Effector CD4-positive, alpha-beta T cell (primary cell): ENCODE measurements at places on chromosomes 5 and 9.

- DNase-seq = no peak
These were observed 8.9 kb upstream of the HSPA9 start for GRCh38 chr5:138583984-138584637.

- no peak for DNase-seq
These were observed 185.3 kb downstream of the MAPKAP1 start for GRCh38 chr9:125521462-125522327.

GRCh38 chr9:135992486-135993408 is 31.6 kb upstream of the UBAC1 start:
- no peak for DNase-seq

DNA sequence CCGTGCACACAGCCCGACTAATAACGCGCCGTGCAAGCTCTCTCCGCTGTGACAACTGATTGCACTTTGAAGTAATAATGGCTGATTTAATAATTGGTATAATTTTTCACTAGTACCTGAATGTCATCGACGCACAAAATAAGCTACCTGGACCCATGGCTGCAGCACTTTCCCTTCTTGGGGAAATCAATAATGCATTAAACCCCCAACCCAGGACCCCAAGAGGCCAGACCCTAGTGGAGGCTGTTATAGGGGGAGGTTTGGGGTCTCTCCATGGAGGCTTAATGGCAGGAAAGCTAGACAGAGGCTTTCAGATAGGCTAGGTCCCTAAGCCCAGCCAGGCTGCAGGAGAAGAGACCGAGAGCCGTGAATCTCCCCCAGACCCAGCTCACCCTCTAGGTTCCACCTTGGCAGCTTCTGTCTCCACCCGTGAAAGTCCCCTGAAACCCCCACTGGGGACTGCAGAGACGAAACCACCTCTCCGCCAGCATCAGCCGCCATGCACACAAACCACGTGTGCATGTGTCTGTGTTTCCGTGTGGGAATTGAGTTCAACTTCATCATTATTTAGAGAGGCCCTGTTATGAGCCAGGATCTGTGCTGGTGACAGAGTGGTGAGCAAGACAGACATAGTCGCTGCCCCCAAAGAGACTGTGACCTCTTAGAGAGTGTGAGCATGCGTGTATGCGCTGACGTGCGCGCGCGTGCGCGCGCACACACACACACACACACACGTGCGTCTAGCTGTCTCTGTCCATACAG is 168.6 kb upstream of the MVB12B start:
- no peak for DNase-seq

DNA sequence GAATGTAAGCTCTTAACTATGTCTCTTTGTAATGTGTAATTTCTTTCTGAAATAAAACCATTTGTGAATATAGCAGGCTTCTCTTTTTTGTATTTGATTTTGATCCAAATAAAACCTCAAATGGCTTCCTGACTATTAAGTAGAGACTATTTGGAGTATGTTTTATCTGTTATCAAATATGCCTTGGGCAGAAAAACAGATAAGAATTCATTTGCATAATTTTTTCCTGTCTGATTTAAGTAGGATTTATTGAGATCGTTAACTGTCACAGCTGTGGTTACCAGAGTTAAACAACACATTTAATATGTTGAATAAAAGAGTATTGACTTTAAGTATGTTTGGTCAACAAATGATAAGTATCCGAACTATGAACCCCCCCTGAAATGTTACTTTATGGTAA is 104.9 kb downstream of the MELK start:
- no peak for DNase-seq

- no peak for DNase-seq
These were observed 10.1 kb upstream of the ZNF484 start for GRCh38 chr9:92887880-92888338.

GRCh38 chr5:154753792-154754191 is 1.4 kb upstream of the LARP1 start:
- no peak for DNase-seq

GRCh38 chr9:134358662-134359319 is 32.5 kb downstream of the RXRA start:
- DNase-seq = no peak

DNA sequence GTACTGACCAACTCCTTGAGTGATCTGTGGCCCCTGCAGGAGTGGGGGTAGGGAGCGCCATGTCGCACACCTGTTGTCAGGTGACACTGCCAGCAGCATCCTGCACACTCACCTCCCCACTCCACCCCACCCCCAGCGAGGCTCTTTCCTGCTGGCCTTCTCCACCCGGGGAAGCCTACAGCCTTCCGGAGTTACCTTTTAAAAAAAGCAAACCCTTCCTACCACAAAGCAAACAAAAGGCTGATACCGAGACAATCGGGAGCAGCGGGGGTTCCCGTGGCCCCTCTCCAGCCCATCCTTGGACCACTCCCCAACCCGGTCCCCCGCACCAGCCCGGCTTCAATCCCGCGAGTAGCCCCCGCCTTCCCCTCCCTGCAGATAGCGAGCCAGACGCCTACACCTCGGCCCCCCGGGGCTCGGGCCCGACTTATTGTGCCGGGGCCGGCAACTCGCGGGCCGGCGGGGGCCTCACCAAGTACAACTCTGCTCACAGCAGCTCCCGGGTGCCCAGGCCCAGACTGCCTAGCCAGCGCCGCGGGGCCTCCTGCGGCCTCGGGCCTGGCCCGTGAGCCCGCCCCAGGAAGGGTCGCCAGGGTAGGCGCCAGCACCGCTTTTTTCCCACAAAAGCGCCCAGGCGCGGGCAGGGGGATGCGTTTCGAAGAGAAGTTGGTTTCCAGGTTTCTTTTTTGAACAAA is 724 bp downstream of the MACROH2A1 start:
- no peak for DNase-seq

DNA sequence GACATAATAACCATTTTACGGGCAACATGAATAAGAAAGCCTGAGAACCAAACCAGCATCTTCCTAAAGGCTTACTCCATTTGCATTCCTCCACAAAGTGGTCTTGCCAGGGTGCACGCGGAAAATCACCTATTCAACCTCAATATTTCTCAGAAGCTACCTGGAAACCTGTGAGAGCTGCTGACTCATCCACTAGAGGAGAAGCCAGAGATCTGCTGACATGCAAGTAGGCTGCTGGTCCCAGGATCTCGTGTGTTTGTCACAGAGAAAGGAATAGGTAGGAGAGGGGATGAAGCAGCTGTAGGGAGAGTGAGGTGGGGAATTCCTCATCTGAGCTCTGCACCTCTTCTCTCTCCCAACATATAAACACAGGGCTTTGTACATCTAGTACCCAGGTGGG is 138.1 kb downstream of the ADAMTS12 start:
- DNase-seq = no peak

GRCh38 chr5:38555354-38556087 is 925 bp downstream of the LIFR start:
- DNase-seq = no peak

DNA sequence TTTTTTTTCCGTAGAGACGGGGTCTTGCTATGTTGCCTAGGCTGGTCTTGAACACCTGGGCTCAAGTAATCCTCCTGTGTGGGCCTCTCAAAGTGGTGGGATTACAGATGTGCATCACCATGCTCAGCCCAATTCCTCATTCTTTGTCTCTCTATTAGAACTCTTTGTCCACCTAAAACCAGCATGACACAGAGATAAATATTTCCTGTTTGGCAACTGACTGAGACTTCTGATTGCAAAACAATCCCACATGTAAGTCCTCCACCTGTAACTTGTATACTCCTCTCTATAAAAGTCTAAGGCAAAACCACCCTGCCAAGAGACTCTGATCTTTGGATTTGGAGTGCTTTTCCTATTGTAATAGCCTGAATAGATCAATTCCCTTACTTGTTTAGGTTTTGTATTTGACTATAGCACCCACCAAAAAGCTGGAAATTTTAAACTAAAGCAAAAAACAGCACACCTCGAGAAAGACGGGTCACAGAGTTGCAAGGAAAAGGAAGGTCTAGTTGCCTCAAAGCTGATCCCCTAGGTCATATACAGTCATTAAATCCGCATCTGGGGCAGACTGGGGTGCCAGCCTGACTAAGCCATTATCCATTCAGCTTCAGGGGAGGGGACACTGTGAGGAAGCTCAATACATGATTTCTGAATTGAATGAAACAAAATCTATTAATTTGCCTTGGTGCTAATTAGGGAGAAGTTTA is 13.5 kb upstream of the KIF27 start:
- no peak for DNase-seq

DNA sequence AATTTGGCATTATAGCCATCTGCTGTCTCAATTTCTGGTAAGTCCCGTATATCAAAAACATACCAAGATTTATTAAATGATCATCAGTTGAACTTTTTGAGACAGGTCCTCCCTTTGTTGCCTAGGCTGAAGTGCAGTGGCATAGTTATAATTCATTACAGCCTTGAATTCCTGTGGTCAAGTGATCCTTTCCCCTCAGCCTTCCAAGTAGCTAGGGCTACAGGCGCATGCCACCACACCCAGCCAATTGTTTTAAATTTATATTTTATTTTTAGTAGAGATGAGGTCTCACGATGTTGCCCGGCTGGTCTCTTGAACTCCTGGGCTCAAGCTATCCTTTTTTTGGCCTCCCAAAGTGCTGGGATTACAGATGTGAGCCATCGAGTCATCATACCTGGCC is 418.9 kb downstream of the ARHGEF28 start:
- DNase-seq = no peak

GRCh38 chr5:159566832-159567231 is 236.5 kb upstream of the IL12B start:
- no peak for DNase-seq

- DNase-seq = no peak
These were observed 7.1 kb upstream of the AGPAT2 start for GRCh38 chr9:136694163-136694871.

DNA sequence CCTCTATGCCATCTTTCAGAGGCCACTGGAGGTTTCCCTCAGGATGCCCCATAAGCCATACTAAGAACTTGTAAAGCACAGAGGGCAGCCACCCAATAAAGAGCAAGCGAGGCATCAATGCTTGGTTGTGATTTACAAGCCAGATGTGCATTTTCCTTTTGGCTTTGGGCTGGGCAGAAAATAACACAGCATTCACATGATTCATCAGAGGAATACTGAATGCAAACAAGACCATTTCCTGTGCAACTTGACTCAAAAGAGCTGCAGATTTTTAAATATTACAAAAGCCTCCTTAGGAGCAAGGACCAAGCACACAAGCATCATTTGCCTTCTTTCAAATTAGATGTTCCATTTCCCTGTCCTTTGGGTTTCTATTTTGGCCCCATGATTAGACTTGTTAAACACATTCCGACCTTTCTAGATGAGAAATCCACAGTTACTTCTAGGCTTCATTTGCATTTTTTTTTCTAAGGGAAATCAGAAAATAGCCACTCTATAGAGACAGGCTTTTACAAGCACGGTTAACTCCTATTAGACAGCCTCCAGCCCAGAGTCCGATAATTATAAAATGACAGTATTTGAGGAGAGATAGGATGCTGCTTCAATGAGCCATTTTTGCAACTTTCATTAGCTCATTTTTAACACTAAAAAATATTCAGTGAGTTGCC is 207.8 kb downstream of the SEMA5A start:
- DNase-seq = no peak

DNA sequence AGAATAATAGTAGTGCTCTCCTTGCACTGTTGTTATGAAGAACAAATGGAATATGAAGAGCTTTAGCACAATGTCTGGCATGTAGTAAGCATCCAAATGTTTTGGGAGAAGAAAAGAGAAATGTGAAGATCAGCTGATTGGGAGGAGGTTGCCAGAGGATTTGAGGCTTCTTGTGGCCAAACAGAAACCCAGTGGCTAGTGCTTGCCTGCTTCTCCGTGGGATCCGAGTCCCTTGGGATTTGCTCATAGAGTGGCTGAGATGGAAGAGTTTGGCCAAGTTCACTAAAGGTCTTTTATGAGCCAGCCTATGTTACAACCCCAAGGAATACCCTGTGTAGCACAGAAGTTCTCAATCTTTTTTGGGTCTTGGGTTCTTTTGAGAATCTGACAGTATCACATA is 86.0 kb downstream of the ANGPTL2 start:
- no peak for DNase-seq

- DNase-seq = no peak
These were observed 35.3 kb upstream of the HK3 start for GRCh38 chr5:176934309-176934930.

GRCh38 chr5:142676318-142676717 is 9.6 kb downstream of the FGF1 start:
- DNase-seq = no peak

DNA sequence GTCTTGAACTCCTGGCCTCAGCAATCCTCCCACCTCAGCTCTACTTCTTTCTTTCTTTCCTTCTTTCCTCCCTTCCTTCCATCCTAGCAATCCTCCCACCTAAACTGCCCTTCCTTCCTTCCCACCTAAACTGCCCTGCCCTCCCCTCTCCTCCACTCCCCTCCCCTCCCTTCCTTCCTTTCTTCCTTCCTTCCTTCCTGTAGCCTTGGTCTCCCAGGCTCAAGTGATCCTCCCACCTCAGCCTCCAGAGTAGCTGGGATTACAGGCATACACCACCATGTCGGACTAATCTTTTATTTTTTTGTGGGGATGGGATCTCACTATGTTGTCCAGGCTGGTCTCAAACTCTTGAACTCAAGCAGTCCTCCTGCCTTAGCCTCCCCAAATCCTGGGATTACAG is 65.8 kb downstream of the NFIB start:
- DNase-seq = no peak

- DNase-seq = no peak
These were observed 16.5 kb downstream of the TPPP start for GRCh38 chr5:676699-677076.
